Vagina (tissue), 2 donors: ENCODE measurements at places on chromosomes 4 and X. TPM values are rescaled to one million over a fixed set of nuclear protein-coding genes. Genes with fewer than 3 reads are reported as not detected.

- no peak for DNase-seq
These were observed 1.8 kb downstream of the LIMCH1 start for GRCh38 chr4:41539711-41540110.

GRCh38 chr4:27514711-27515110 lies 654.1 kb downstream of the STIM2 start:
- no peak for DNase-seq

GRCh38 chrX:43238461-43238945 lies 417.6 kb upstream of the MAOA start:
- no peak for DNase-seq

GRCh38 chr4:76200771-76201231 lies 12.8 kb downstream of the SCARB2 start:
- DNase-seq, result peak; percentile 85

DNA sequence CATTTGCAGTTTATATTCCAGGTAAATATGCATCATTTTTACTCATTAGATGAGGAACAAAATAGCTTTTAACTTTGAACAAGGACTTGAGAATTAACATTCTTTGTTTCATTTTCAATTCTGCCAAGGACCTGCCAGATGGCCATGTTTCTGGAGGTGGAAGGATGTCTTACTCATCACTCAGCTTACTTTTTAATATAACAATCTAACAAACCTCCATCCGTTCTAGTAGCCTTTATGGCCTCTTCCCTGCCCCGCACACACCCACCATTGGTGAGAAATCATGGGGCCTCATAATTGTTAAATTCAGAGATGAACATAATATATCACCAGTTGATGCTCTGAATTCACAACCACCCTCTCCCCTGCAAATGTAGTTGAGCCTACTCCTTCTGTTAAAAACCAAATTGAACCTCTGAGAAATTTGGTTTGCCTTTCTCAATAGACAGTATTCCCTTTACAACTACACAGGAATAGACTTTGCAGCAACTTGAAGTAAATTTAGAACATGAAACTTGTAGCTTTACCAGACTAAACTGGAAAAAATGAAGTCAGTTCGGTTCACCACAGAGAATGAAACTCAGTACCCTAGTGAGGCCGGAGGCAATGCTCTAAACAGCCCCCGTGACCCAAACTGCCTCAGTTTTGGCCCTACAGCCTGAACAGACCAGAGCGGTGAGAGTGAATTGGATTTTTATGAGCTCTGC lies 50.1 kb upstream of the ACSL4 start:
- DNase-seq, result no peak

- no peak for DNase-seq
These were observed 132.6 kb downstream of the FHIP1A start for GRCh38 chr4:151541389-151542071.

DNA sequence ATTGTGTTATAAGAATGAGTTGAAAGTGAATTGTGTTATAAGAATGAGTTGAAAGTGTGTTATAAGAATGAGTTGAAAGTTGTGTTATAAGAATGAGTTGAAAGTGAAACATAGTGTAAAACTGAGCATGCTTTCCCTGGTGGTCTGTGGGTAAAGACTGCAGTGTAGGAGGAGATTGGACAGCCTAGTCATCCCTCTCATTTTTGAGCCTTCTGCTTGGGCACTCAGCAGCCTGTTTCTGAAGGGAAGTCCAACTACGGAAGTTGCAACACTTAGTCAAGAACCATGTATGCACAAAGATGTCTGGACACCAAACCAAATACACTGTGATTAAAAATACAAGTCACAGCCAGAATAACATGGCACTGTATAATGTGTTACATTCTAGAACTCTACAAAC lies 72.6 kb downstream of the ANK2 start:
- no peak for DNase-seq

Gene TCP11X2
- total RNA-seq, result not detected

Gene POU4F2
- not detected for total RNA-seq

Gene TBC1D9
- 22.1 TPM for total RNA-seq

Gene TLR8
- 0.25 TPM for total RNA-seq

Gene SHROOM3
- 6.9 TPM for total RNA-seq

Gene DUSP21
- not detected for total RNA-seq
